ENCODE measurements at places on chromosomes 6 and 20.
A peak's percentile ranks its signal among the peaks of the same experiment; 100 is the strongest.

DNA sequence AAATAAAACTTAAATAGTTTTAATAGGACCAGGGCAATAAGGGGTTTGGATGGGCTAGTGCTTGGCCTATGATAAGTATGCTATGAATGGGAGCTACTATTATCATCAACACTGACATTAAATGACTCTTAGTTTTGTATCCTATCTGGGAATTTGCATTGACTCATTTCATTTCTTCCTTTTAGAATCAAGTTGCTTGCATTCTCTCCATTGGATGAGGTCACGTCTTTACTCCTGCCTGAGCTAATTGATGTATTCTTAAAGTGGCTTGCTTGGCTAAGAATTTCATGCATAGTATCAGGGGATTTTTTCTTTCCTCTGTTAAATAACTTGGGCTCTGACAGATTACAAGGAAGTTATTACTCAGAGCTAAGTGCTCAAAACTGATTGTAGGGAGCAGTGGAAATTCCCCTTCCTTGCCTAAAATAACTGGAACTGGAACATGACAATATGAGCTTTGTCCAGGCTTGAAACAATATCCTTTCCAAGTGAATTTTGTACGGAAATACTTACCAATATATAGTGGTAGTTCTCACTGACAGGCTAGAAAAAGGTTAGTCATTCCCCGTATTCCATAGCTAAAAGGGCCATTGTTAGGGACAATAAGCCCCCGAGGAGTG, 169.9 kb downstream of the BCAS1 start:
- DNase-seq, result no peak

- peak; percentile 32 for DNase-seq
Measured at GRCh38 chr20:36808317-36809257, 35.0 kb upstream of the DSN1 start.

DNA sequence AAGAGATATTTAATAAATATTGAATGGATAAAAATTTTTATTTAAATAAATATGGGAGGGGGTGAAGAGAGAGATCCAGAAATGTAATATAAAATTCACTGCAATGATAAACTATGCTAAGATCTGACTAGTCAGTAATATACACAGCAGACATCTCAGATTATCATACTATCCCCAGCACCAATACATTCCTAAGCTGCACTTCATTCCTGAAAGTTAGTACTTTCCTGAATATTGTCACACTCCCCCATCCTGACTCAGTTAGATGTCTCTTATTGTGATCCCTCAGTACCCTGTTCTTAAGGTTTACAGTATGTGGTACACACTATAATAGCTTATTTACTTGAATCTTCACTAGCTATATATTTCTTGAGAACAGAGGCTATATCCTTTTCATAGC, 88.3 kb upstream of the KCNQ5 start:
- no peak for DNase-seq

DNA sequence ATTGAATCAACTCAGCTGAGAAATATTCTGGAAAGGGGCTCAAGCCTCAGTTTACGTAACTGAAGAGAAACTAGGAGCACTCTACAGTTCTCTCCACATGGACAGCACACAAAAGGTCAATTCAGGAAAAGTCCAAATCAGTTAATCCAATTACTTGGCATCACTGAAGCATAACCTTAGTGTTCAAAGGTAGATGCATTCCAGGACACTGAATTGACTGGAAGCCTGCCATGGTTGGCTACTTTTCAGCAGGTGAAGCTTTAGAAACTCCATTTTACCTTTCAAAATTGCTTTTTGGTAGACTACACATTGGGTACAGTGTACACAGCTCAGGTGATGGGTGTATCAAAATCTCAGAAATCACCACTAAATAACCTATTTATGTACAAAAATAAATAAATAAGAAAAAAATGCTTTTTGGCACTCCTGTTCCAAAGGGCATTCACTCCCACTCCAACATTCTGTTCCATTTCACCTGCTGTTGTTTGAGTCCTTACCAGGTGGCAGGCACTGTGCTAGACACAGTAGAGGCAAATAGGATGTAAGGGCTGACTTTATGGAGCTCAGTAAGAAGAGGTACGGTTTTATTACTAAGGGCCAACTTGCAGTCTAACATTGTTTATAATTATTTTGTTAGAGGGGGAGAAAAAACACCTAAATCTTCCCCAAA, 153.4 kb downstream of the FAXC start:
- DNase-seq, result no peak

- no peak for DNase-seq
Measured at GRCh38 chr20:24958506-24959385, 9.7 kb downstream of the CST7 start.

GRCh38 chr6:126770176-126770575, 348.3 kb upstream of the RSPO3 start:
- no peak for DNase-seq

DNA sequence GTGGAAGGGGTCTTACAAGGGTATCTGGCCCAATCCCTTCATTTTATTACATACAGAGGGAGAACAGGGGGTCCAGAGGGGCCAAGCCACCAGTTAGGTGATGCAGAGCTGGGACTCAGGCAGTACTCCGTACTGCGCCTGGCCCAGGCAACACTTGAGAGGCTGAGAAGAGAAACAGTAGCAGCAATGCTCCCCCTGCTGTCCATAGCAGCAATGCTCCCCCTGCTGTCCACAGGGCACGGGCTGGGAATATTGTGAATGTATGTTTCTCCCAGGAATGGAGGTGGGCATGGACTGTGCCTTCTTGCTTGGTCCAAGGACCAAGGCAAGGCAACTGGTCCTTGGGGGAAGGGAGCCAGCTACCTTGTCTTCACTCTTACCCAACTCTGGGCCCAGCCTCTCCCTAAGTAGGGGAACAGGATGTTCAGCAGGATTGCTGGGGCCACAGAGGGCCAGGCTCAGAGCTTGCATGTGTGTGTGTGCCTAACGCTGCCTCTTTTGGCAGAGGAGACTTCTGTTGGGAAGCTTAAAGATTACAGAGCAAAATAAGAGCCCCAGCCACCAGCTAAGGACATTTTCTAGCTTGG, 14.8 kb upstream of the FAM83C start:
- DNase-seq, result no peak

DNA sequence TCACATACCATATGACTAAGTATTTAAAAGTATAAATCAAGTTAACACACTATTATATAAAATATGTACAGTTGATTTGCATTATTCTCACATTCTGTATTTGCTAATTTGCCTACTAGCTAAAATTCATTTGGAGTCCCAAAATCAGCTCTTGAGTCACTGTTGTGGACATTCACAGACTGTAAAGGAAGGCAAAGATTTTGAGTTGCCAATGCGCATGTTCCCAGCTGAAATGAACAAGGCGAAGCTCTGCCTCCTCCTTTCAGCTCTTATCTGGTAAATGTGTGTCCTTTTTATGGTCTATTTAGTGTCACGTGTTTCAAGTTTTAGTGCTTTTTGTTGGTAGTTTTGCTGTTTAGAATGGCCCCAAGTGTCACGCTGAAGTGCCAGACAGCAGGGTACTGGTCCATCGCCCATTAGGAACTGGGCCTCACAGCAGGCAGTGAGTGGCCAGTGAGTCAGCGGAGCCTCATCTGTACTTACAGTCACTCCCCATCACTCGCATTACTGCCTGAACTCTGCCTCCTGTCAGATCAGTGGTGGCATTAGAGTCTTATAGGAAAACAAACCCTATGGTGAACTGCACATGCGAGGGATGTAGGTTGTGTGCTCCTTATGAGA, 87.2 kb upstream of the ADTRP start:
- DNase-seq, result no peak

GRCh38 chr20:36369739-36370138, 63.6 kb downstream of the DLGAP4 start:
- no peak for DNase-seq

DNA sequence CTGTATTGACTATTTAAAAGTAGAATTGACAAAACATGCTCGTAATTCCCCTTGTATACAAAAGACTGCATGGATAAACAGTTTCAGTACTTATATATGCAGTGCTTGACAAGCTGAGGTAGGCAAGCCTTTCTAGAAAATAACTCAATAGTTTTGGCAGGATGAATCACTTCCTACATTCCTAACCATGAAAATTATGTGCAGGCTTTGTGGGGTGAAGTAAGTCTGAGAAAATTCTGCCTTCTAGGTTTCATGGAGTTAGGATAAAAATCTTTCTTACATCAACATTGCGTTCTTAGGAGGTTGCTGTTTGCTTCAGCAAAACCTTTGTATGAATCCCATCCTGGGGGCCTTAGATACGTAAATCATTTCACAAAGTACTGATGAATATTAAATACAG, 801.4 kb upstream of the EYS start:
- DNase-seq, result no peak

- DNase-seq, result peak; percentile 14
Measured at GRCh38 chr20:5448449-5449118, 131.8 kb upstream of the PROKR2 start.

DNA sequence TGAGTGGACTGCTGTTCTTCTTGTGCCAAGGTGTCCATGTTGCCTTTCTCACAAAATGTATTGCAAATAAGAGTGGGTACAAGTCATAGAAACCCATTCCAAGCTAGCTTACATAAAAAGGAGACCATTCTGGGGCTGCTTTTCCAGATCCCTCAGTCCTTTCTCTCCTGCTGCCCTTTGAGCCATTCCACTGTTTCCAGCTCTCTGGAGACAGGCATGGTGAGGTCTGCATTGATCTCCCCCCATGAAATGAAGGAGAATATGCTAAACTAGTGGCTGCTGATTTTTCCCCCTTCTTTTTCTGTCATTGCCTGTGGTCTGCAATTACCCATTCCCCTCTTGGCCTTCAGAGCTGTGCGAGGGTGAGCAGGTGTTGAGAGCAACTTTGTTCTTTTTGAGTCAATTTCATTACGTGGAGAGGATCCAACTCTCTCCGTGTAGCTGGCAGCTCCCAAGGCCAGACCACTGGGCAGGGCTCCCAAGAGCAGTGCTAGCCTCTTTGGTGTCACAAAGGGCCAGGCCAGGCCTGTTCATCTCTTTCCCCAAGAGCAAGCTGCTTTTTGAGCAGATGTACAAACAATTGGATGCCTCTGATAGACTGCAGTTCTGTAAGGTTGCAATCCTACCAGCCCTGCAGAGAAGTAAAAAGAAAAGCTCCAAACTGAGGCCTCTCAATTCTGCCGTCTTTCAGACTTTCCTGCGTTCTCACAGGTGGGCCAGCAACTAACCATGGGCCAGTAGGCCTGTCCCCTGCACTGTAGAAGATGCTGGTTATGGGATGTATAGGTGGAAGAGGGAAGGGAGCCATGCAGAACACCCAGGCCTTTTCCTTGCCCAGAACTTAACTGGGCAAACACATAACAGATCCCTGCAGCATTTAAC, 96.1 kb upstream of the ARMC2 start:
- no peak for DNase-seq

- DNase-seq, result no peak
Measured at GRCh38 chr6:80263585-80263984, 157.1 kb downstream of the BCKDHB start.

DNA sequence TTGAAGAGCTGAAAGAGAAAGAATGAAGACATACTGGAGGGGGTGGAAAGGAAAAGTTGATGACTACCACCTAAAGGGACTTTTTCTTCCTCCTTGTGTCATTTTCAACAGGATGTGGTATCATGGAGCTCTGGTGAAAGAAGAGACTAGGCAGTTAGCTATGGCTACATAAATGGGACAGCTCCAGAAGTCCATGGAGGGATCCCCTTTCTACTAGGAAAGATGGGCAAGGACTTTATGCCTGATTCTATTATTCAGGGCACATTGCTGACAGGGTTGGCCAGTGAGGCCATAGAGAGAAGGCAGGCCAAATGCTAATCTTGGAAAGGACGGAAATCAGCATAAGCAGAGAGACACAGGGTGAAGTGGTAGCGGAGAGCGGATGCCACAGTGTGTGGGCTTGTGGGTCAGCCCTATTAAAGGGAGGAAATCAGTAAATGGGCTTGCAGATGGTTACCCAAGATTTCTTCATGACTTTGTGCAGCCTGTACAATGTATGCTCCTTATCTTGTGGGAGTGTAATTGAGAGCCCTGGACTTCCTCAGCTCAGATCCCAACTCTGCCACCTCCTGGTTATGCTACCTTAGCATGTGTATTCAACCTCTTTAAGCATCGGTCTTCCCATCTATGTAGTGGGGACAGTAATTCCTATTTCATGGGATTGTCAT, 77.4 kb upstream of the TMEM170B start:
- no peak for DNase-seq

DNA sequence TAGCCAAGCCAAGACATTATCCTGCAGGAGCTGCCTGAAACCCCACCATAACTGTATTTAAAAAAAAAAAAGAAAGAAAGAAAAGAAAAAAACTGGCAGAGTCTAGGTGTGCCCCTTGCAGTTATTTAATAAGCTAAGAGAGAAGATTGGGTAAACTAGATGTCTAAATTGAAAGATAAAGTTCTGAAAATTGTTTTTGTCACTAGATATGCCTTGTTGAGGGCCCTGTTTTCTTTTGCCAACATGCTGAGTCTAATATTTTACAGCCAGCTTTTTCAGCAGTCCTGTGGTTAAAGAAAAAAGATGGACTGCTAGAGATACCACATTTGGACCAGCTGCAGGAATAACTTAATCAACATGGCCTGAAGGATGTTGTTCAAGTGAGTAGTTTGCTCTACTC, 116.3 kb upstream of the TCF21 start:
- DNase-seq, result no peak

- DNase-seq, result no peak
Measured at GRCh38 chr20:48823960-48824498, 3.8 kb downstream of the PREX1 start.

- no peak for DNase-seq
Measured at GRCh38 chr6:109297406-109298110, 84.7 kb downstream of the CD164 start.
